Bronchial epithelial cell (primary cell): ENCODE measurements at places on chromosomes 13 and 19. TPM values are rescaled to one million over a fixed set of nuclear protein-coding genes. Genes with fewer than 3 reads are reported as not detected.
A peak's percentile ranks its signal among the peaks of the same experiment; 100 is the strongest.

Gene ZNF146
- total RNA-seq, result 139 and 161 TPM in 2 replicates

Gene ZNF534
- total RNA-seq, result not detected in 2 replicates

DNA sequence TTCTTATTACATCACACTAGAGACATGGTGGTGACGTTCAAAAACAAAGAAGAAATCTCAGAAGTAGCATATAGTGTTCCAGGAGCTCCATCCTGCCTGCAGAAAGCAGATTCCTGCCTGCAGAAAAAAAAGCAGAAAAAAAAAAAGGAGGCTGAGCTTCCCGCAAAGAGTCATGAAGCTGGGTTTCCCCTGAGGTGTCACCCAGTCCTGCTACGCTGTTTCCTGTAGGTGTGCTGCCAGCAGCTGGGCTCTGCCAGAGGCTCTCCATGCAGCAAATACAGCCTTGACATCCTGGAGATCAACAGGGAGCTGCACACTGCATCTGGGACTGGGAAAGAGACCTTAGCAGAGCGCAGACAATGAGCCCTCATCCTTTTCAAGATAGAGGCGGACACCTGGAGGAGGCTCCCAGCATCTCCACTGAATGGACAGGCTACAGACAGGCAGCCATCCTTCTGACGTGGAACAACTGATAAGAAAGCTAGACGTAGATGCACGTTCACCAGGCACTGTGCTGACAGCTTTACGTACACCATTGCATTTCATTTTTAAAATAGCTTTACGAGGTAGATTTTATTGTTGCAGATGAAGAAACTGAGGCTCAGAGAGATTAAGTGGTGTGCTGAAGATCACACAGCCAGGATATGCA, 350.9 kb downstream of the FOXO1 start:
- DNase-seq, result peak; percentile 74

GRCh38 chr13:24228852-24229458, 68.4 kb downstream of the SPATA13 start:
- DNase-seq, result peak; percentile 67

Gene SBSN
- 9.5 and 107 TPM in 2 replicates for total RNA-seq

DNA sequence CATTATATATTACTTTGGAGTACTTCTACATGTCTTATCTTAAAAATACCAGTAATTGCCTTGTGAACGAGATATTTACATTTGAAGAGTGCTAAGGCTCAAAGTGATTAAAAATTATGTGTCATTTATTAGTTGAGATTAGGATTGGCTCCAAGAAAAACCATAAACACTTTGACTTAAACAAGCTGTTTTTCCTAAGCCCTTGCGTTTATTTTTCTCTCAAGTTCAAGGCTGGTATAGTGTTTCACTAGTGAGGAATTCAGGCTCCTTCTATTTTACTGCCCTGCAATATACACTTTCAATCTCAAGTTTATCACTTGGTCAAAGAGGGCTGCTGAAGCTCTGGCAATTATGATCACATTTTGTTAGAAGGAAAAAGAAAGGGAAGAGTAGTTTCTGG, 49.9 kb downstream of the UFM1 start:
- DNase-seq, result no peak

GRCh38 chr13:79402074-79402635, 3.9 kb downstream of the RBM26 start:
- no peak for DNase-seq

Gene DPF1
- total RNA-seq, result 0.13 TPM in 1 of 2 replicates, not detected in the other

Gene ZNF90
- 2.1 and 2.7 TPM in 2 replicates for total RNA-seq

- no peak for DNase-seq
Observed at GRCh38 chr19:58521651-58522050, 2.0 kb upstream of the ZBTB45 start.

GRCh38 chr13:93235258-93236015, 8.8 kb downstream of the GPC6 start:
- DNase-seq, result no peak
